ENCODE measurements at places on chromosomes 5 and 9.

GRCh38 chr9:69453746-69454145 is 128.7 kb downstream of the ENTREP1 start:
- no peak for DNase-seq

- DNase-seq = no peak
Observed at GRCh38 chr9:130805510-130806326, 29.3 kb upstream of the ABL1 start.

DNA sequence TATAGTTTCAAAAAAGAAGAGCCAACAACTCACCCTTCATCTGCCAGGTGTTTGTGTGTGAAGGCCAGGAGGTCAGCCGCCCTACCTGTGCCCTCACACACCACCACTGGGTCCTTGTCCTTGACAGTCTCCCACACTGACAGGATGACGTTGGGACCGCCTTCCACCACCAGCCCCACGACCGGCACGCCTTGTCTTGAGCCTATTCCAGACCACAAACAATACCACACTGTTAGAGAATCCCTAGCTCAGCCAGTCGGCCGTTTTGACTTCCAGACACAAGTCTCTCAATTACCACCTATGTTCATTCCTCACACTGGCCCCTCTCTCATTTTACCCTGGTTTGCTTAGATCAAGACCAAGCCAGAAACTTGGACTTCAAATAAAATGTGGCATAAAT is 66.1 kb downstream of the TRPM6 start:
- no peak for DNase-seq

GRCh38 chr9:126521976-126522590 is 91.6 kb upstream of the LMX1B start:
- no peak for DNase-seq

DNA sequence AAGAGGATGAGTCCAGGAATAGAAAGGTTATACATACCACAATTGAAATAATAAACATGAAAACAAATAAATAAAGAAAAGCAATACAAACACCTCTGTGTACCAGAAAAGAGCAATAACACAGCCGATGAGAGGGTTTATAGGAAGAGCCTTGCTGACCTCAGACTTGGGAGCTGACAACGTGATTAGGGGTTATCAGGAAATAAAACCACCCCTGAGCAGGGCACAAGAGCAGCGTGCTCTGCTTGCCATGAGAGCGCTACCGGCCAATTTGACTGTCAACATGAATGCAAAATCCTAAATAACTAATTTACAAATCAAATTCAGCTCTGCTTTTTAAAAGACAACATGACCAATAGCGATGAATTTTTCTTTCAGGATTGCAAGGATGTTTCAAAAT is 2.6 kb upstream of the FREM1 start:
- no peak for DNase-seq

DNA sequence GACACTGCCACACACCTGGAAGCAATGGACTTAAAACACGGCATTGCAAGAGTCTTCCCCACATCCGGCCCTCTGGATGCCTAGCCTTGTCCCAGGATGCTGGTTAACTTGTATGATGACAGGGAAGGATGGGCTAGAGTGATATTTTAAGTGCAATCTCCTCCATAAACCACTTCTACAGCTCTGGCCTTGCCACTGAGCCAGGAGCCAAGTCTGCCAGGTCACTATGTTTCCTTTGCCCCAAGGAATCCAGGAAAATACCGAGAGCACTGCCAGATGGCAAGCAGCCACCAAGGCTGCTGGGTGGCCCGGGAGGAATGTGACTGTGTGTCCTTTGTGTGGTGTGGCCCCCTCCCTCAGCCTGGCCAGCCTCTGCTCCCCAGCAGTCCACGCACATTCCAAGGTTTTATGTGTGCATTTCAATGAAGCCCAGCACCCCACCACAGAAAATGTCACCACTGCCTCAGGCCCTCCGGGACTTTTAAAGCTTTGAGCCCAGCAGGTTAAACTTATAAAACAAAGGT is 106.0 kb downstream of the FRMD3 start:
- DNase-seq = no peak

All from activated T-cell treated with anti-CD3 and anti-CD28 coated beads, Interleukin-2, amount 50 U/mL, for 1 hour (primary cell).